Fibroblast of pulmonary artery (primary cell): ENCODE measurements at places on chromosomes 11 and 22.

- no peak for DNase-seq
Observed at GRCh38 chr22:47048123-47049077, 285.9 kb downstream of the TBC1D22A start.

GRCh38 chr11:120529214-120529613 lies 17.7 kb downstream of the GRIK4 start:
- no peak for DNase-seq

DNA sequence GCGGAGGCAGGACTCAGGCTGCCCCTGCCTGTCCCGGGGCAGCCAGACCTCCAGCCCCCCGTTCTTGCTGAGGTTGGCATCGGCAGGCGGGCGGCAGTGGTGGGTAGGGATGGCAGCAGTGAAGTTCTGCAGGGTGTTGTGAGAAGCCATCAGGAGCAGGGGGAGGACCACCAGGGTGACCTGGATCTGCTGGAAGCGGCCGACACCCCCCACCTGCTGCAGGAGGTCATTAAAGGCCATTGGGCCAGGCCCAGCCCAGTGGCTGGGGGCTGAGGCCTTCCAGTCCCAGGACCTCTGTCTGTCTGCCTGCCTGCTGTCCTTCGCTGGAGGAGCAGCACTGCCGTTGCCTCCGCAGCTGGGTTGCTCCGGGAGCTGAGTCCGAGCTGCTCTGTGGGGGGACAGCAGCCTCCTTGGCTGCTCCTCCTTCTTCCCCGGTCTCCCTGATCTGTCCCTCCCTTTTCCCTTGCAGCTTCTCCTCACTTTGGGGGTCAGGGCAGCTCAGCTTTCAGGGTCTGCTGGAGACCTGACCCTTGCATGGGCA lies at the start of gene SLC22A6:
Gene SLC22A6, minus strand, starts transcription at position 517 of the 541 bp plus-strand sequence. Its CDS starts 277 bp downstream, at position 240.
- DNase-seq = no peak

- peak; percentile 20 for DNase-seq
Observed at GRCh38 chr11:125075900-125076317, 12.8 kb downstream of the SLC37A2 start.

GRCh38 chr11:10236840-10237239 lies 57.2 kb downstream of the SBF2 start:
- DNase-seq = no peak

GRCh38 chr11:105740164-105740903 lies 130.5 kb downstream of the GRIA4 start:
- DNase-seq = no peak

DNA sequence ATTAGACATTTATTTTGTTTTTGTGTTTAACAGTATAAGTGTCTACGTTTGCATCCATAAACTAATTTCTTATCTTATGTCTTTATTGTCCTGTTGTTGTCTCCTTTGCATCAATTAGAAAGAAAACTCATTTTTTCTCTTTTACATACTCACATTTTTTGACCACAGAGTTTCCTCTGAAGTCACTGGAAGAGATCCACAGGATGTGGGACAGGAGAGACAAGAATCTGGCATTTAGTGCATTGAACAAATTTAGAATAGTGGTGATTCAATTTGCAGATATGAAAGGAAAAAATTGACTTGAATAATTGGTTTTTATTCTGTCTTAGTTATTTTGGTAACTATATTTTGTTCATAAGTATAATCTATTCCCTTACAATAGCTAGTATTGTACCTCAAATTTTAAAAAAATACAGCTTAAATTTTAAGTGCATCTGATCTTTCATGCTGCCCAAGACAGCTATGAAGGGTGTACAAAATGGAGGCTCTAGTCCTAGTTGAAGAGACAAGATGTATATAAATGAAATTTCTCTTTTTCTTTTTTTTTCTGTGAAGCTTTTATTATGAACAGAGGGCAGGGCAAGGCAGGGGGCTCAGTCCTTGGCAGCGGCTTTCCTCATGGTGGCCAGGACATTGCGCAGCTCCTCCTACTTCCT lies 24.4 kb downstream of the HORMAD2 start:
- DNase-seq = no peak

DNA sequence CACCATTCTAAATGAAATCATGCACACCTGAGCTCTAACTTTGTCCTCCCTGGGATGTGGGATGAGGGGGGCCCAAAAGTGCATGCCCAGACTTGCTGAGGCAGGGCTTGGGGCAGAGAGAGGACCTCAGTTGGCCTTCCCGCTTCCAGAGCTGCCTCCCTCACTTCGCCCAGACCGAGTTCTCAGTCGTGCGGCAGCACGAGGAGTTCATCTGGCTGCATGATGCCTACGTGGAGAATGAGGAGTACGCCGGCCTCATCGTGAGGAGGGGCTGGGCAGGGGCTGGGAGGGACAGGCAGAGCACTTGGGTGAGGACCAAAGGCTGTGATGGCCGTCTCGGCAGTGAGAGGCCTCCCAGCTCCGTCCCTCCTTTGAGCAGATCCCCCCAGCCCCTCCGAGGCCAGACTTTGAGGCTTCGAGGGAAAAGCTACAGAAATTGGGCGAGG lies 8.2 kb downstream of the CFL1 start:
- no peak for DNase-seq

- peak; percentile 82 for DNase-seq
Observed at GRCh38 chr11:75858613-75859012, 43.6 kb downstream of the UVRAG start.

DNA sequence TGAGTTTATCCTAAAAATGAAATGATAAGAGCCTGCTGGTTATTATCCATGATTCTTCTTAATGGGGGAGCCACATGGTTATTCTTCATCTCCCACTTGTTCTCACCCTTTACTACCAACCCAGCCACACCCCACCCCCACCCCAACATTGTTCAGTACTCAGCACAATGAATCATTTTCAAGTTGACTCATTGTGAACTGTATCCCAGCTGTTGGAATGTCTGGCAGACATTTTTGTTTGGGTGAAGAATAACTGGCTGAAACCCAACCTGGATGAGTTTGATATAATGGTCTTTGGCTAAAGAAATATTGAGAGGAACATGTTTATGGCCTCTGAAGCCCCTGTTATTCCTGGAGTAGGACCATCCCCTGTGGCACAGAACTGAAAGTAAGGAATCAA lies 136.2 kb downstream of the ELP4 start:
- DNase-seq = peak; percentile 92

DNA sequence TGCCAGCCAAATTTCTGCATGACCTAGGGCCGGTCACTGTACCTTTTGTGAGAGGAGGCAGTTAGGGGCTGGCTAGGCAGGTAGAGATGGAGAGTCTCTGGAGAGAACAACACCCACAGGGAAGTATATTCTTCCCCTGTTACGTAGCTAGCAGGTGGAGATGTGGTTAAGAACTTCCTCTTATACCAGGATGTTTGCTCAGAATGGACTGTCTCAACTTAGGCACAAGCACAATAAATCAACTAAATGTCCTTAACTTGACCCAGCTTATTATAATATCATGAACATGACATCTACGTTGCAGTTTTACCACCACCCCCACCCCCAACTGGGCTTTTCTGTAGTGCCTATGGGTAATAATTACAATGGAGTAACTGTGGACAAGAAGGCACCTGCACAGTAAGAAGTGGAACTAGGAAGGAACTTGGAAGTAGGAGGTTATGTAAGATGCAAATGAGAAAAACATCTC lies 60.7 kb upstream of the MPEG1 start:
- DNase-seq = no peak

DNA sequence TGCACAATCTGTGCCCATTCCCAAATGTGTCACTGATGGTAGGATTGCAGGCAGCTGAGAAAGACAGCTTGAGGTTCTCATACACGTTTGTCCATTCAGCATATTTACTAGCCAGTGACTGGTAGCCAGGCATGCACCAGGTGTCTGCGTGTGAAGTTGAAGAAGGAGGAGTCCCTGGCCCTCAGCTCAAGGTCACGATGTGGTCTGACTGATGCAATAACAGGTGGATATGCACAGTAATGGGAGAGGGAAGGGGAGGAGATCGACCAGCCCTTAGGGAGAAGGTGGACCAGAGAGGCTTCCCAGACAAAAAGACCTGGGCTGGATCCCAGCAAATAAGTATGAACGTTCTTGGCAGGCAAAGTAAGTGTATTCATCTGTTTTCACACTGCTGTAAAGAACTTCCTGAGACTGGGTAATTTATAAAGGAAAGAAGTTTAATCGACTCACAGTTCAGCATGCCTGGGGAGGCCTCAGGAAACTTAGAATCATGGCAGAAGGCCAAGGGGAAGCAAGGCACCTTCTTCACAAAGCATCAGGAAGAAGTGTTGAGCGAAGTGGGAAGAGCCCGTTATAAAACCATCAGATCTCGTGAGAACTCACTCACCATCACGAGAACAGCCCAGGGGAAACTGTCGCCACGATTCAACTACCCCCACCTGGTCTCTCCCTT lies 96.0 kb downstream of the MN1 start:
- DNase-seq = no peak
